ENCODE measurements at places on chromosomes 6 and 20.

DNA sequence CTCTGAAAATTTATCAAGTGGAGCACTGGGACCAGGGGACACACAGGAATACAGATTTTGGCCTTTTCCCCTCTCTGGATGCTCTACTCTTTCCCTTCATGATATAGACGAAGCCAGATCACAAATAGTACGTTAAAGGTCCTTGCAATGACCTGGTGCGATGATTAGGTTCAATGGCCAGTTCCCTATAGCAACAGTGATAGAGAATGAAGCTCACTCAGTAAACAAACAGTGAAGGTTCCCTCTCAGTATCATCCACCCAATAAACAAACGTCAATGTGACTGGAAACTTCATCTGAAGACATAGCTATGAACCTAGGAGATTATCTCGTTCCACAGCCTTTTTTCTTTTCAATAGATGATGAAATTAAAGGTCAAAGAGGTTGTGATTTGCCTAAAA lies 596.2 kb downstream of the KIF16B start:
- no peak for DNase-seq

DNA sequence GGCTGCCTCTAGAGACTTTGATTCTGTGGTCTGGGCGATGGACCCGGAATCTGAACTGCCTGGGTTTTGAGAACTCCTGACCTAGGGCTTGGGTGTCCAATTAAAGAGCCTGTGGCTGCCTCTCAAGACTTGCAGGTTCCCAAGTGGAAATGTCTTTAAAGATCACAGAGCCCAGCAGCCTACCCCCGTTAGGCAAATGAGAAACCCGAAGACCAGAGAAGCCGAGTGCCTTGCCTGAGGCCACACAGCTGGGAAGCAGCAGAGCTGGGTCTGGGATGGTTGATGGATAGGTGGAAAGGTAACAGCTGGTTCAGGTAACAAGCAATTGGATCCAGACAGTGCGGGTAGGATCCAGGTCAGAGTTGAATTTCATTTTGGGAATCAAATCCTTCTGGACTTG lies 25.8 kb downstream of the KCNB1 start:
- no peak for DNase-seq

DNA sequence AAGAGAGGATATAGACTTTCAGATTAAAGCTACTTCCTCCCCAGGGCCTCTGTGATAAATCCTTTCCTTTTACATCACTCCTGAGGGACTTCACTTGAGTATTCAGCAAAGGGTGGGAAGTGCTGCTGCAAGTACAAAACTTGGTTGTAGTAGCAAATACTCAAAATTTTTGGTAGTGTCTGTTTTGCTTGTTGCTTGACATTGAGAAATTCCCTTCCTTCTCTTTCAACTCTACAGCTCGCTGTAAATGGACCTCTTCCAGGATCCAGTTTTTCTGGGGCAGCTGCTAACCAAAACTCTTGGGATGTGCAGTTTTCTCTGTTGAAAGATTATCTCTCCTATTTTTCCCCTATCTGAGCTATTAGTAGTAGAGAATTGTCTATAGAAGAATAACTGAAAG lies 472.0 kb downstream of the CD109 start:
- no peak for DNase-seq

DNA sequence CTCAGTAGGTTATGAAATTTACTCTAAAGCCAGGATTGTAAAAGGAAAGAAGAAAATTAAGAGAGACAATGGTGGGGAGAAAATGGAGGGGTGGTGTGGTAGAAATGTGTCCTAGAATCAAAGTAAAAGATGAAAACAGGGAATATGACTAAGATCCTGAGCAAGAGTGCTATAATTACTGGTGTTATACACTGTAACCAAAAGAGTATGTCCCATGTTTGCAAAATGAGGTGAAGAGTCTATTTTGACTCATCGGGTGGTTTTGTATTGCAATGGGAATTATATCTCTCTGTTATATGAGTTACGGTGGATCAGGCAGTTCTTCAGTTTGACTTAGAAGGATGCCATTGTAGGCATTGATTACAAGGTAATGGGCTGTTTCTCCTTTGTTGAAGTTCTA lies 8.5 kb downstream of the L3MBTL3 start:
- no peak for DNase-seq

DNA sequence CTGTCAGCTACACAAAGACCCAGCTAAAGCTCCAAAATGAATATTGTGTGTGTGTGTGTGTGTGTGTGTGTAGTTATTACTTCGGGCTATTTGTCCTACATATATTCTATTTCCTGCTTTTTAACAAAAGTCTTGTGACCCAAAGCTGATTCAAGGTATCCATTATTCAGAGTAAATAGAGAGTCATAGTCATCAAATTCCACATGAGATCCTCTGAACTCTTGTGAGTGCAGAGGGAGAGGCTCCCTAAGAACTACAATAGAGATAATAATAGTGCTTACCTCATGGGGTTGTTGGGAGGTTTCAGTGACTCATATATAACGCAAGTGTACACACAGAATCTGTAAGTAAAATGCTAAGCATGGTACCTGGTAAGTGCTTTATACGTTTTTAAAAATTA lies 95.6 kb upstream of the SHLD1 start:
- DNase-seq: no peak

DNA sequence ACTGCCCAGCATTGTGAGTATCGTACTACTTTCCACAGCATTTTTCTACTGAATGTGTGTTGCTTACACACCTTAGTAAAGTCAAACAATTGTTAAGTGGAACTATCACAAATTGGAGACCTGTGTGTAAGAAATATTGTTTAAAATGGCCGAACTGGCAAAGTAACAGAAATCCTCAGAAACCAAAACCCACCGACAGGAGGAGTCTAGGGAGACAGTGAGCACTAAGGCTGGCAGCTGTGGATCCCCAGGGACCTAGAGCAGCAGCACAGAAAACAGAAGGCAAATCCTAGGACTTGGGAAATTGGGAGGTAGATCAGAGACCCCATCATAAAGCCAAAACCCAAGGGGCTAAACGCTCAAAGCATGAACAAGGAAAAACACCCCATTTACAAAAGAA lies 69.9 kb downstream of the SESN1 start:
- DNase-seq: peak; percentile 48

DNA sequence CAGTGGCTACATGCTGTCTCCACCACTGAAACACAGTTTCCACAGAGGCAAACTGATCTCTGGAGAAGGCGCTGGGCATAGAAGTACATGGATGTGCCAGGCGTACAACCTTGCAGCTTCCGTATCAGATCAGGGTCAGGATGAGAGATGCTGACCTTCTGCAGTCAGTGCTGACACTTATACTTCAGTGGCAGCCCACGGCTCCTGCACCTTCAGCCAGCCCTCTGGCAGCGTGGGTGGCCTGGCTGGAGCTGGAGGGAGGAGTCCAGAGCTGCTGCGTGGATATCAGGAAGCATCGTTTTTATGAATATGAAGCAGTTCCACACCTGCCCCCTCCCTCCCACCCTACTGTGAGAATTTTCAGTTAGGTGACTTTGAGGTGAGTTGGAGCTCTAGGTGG lies 149.3 kb downstream of the CFAP61 start:
- DNase-seq: no peak

DNA sequence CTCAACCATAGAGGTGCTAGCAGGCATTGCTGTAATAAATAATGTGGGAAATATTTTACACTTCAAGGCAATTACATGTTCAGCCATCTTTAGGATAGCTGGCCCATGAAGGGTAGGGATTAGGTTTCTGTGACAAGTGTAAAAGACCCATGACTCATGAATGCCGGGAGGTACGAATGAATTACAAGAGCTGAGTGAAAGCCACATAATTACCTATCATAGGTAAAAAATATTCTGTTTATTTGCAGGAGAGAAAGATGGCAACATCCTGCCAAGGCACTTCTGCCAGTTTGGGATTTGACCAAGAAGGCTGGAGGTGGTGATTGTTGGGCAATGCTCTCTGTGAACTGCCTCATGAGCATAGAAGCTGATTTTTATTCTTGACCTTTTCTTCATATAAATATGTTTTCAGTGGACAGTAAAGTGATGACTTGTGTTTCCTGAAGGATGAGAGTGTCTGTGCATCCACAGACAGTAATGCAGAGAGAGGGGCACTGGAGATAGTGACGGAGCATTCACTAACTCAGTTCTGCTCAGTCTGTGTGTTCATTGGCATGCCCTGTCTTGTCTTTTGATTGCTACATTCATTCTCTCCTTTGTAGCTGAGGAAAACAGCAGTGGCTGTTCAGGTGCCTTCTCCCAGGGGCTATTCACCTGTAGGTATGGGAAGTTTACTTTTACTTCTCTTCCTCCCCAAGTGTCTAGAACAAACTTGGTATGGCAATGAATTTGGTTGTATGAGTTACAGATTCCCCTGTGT lies 481.1 kb downstream of the TFAP2B start:
- no peak for DNase-seq

DNA sequence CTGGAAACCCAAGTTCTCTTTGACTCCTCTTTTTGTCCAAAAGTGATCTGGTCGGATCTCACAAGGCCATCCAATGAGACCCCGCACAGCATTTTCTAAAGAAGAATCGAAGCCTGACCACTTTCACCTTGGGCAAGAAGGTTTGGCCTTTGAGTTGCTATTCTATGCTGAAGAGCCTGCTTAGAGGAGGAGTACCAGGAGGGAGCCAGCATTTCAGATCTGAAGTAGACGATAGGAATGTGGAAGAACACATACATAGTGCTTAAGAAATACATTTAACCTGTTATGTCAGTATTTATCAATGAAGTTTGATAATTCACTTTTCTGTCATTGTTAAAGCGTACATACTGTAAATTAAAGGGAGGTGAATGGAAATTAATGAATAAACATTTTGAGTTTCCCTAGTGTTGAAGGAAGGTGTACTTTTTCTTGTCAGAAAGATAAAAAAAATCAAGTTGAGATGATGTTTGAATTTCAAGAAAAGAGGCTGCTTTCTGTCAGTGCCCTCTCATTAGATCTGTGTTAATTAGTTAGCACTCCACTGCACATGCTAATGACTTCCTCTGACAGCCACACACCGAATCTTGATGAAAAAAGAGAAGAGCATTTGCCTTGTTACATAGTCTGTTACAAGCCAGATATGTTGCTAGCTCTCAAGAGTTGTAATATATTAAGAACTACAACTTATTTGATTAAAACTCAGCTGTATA lies 10.9 kb upstream of the TDRD6 start:
- no peak for DNase-seq

GRCh38 chr6:26206868-26207801 lies 119.9 kb downstream of the HFE start:
- no peak for DNase-seq

GRCh38 chr6:1281746-1282145 lies 30.2 kb upstream of the FOXQ1 start:
- DNase-seq: no peak

- DNase-seq: no peak
These were observed 139.4 kb downstream of the UST start for GRCh38 chr6:148885925-148886845.

DNA sequence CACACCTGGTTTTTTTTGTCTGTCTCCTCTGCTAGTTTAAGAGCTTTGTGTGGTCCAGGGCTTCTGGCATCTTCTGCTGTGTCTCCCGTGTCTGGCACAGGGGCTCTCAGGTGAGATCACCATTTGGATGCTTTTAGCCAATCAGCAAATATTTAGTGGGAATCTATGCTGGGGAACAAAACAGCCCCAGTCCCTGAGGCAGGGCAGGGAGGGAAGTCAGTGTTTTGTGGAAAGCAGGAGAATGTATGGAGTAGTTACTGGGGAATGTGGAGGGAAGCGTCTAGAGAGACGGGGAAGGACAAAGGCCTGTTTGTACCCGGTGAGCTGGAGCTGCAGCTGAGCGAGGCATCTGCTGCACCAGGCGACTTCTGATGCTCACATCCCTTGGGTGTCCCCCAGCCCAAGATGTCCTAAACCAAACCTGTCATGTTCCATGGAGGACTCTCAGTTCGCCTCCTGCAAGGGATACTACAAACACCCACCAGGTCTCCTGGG lies 49.3 kb upstream of the NNAT start:
- no peak for DNase-seq

DNA sequence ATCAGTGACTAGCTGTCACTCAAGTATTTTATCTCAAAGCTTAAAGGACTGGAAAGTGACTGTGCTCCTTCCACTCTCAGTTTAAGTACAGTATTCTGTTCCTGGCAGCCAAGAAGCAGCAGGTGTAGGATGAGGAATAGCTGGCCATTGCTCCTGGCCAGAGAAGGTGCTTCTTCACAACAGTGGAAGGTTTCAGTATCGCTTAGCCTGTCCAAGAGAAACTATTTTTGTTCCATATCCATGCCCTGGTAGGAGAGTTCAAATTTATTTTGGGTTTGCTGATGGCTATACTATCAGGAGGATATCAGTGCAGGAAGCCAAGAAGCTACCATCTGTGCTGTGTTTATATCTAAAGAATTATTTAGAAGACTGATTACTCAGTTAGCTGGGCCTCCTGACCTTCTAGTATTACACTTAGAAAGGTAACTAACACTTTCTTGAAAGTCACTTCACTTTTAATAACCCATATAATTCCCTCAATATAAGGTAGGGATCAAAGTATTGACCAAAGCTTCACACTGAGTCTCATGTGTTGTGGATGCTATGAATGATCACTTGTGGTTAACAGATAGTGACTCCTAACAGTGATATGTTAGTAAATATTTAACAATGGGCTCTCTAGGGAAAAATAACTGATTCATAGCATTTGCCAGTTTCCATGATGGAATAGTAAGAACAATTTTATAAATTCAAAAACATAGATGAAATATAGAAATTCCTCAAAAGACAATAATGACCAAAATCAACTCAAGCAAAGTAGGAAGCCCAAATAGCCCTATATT lies 99.9 kb downstream of the AIG1 start:
- no peak for DNase-seq

- peak; percentile 15 for DNase-seq
These were observed 109.1 kb upstream of the ENPP5 start for GRCh38 chr6:46279874-46280273.

DNA sequence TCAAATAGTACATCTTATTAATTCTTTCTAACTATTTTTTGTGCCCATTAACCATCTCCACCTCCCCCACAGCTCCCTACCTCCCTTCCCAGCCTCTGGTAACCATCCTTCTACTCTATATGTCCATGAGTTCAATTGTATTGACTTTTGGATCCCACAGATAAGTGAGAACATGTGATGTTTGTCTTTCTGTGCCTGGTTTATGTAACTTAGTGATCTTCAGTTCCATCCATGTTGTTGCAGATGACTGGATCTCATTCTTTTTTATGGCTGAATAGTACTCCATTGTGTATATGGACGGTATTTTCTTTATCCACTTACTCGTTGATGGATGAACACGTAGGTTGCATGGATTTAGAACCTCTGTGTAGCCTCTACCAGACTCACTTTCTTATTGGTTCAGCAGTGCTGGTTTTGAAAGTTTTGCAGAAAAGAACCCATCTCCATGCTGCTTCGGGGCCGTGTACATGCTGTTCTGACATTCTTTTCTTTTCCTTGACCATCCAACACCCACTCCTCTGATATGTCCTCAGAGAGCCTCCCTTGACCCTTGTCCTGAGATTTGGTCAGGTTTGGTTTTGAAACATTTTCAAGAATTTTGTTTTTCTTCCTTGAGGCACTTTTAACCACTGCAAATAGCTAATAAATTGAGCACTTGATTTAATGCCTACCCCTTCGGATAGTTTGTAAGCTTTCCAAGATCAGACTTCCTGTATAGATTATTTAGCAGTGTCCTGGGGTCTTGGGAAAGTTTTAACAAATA lies 231.2 kb upstream of the ZFP64 start:
- DNase-seq: no peak

Measured in cardiac muscle cell (in vitro differentiated cells and primary cell).